ENCODE measurements at places on chromosomes 13 and 19.

GRCh38 chr19:33702606-33703437 lies 81.1 kb downstream of the CHST8 start:
- DNase-seq: no peak

GRCh38 chr13:29418026-29418425 lies 177.5 kb downstream of the SLC7A1 start:
- DNase-seq: no peak

DNA sequence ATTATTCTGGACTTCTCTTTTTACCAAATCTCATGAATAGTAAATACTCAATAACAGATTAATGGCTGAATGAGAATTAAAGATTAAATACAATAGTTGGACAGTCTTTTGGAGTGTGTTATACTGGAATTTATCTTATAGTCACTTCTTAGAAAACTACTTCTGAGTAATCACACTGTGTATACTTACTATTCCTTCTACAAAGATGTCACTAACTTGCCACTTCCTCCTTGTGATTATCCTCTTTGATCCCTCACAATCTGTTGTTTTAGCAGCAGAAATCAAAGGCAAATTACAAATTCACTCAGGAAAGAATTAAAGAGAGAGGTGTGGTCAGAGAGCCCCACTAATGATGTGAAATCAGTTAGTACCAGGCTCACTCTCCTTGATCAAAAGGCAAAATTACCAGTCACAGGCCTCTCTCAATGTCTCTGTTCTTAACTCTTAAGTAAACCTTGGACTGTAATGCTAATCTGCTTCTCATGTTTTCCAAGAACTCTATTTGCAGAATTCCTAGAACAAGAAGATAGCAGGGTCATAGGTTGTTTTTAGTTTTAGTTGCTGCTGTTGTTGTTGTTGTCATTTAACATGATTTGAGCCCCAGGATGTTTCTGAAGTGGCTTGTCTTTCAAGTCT lies 37.3 kb upstream of the FNDC3A start:
- no peak for DNase-seq

DNA sequence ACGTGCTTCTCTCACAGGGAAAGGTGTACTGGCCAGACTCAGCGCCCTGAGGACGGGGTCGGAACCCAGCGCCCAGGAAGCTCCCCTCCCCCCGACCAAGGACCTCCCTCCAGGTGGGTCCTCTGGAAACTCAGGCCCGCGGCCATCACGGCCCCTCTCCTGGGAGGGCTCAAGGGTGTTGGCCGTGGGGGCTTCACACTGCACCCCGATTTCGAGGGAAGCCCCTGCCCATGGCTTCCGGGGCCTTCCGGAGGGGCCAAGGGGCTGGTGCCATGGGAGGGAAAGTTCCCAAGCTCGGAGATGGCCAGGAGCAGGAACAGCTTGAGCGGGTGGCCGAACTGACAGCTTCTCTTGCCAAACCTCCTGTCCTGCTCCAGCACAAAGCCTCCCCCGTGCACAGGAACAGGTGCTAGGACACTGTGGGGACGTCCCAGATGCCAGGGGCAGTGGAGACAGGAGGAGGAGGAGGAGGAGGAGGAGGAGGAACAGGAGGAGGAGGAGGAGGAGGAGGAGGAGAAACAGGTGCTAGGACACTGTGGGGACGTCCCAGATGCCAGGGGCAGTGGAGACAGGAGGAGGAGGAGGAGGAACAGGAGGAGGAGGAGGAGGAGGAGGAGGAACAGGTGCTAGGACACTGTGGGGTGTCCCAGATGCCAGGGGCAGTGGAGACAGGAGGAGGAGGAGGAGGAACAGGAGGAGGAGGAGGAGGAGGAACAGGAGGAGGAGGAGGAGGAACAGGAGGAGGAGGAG lies 10.0 kb downstream of the SBNO2 start:
- no peak for DNase-seq

GRCh38 chr13:65133094-65133493 lies 2097.0 kb downstream of the PCDH9 start:
- DNase-seq: no peak

GRCh38 chr13:93534181-93534700 lies 307.6 kb downstream of the GPC6 start:
- DNase-seq: no peak

- DNase-seq: no peak
Observed at GRCh38 chr13:89828506-89828905, 1519.0 kb upstream of the MIR17HG start.

DNA sequence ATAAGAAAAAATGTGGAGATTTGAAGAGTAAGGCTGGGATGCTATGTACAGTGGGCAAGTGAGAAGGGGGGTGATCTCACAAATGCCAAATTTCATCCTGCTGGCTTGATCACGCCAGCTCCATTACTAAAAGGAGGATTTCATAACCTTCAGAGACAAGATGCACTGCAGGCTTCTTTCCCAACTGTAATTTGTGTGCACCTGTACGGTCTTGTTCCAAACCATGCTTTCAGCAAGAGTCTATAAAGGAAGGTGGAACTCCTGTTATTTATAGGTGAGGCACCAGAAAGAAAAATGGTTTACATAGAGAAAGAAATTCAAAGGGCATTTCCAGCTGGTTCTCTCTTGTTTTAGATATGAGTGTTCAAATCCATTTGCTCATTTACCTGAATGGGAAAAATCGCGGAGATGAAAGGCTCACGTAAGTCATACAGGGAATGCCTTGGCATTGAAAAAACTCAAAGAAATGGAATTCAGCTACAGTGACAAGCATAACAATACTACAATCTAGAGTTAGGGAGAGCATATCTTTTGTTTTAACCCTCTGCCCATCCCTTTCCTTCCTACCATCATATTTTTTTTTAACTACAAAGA lies 13.3 kb downstream of the EFNB2 start:
- DNase-seq: no peak

- DNase-seq: no peak
Observed at GRCh38 chr13:92649140-92649813, 577.3 kb upstream of the GPC6 start.

- no peak for DNase-seq
Observed at GRCh38 chr13:77177646-77178045, 149.2 kb downstream of the MYCBP2 start.

GRCh38 chr13:48501705-48502104 lies 31.2 kb downstream of the RCBTB2 start:
- no peak for DNase-seq

DNA sequence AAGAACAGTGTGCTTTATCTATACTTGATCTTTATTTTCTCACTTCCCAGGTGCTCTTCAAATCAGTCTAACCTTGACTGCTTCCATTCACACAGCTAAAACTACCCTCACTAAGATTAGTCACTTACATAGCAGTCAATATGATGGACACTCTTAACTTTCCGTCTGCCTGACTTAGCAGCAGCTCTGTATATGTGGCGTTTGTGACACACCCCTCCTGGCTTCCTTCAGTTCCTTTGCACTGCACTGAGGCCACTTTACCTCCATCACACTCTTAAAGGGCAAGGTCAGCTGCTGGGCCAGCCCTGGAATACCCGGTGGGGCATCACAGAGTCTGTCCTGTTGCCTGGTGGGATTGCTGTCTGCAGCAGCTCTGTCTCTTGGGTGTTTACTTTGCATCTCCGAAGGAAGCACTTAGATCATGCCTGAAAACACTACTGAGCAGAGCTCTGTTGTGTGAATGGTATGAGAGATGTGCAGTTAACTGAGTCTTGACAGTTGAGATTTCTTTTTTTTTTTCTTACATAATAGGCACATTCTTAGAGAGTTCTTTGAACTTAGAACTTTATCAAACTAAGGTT lies 35.6 kb upstream of the IL17D start:
- DNase-seq: no peak

- DNase-seq: peak; percentile 23
Observed at GRCh38 chr19:6501740-6502648, at the start of gene TUBB4A. TUBB4A (minus strand) TSS chr19:6502309; CDS start chr19:6502212, 97 bp downstream.

DNA sequence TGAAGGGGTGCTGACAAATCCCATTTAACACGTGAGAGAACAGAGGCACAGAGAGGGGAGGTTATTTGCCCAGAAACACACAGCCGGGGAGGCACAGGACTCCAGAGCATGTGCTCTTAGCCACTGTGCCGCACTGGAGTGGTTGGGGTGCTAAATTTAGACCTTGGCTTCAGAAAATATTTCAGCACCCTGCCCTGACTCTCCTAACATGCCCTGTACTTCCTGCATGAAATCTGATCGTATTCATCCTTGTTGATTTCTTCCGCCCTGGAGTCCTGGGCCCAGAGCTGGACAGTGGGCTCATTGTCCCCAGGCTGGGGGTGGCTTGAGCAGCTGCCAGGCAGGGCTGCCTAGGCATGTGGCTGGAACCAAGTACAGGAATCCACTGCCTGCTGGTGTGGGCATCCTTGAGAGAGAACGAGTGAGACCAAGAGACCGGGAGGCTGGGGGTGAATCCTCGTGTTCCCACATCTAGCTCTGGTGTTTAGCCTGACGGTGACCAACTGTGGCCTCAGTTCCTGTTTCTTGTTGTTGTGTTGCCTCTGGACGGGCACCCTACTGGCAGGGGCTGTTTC lies 5.3 kb downstream of the SLC27A1 start:
- no peak for DNase-seq

DNA sequence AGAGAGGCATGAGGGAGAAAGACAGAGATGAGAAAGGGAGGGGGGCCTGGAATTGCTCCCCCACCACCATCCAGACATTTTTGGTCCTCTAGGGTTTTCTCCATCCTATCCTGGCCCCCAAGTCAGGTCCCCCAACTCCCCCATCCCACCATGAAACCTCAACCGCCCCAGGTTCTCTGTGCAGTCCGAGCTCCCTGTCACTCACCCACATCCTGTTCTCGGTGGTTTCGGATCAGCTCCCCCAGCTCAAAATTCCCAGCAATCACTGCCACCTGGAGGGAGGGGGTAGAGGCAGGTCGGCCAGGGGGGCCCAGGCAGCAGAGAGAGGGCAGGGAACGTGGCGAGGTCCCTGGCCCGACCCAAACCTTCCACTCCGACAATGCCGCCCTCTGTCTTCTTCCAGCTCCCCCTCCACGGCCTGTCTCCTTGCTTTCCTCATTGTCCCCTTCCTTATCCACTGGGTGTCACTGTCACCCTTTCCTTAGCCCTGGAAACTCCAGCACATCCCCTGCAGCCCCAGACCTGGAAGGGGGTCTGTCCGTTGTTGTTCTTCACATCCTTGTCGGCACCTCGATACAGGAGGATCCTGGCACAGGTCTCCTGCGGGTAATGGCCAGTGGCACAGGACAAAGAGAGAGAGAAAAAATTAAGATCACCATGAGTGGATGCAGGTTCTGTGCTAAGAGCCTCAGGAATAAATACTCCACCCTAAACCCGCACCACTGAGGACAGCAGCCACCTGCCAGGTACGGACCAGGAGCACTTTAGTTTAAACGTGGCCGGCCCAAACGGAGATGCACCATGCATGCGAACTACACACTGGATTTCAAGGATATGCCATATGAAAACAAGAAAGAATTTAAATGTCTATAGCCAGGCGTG lies 15.4 kb downstream of the SHANK1 start:
- DNase-seq: no peak

DNA sequence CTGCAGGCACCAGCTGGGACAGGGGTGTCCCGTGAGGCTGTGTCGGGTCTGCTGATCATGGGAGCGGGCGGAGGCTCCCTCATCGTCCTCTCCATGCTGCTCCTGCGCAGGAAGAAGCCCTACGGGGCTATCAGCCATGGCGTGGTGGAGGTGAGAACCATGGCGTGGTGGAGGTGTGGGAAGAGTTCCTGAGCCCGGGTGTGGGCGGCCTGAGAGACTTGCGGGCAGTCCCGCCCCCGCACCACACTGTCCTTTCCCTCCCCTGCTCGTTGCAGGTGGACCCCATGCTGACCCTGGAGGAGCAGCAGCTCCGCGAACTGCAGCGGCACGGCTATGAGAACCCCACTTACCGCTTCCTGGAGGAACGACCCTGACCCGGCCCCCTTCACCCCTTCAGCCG lies 10.7 kb downstream of the APLP1 start:
- DNase-seq: no peak

DNA sequence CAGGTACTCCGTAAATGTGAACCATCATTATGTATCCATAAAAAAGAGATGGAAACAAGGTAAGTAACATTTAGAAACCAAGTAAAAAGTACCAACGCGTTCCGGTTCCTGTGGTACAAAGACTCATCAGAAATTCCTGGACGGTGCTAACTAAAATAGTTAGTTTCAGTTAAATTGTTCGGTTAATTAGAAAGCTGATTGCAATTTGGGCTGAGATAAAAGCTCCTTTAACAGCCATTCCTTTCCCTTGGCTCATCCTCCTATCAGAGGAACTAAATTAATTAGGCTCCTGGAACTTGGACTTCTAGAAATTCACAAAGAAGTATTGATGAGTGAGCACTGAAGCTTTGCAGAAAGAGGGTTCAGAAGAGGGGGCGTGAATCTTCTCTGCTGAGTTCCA lies 63.5 kb downstream of the SOX1 start:
- no peak for DNase-seq

GRCh38 chr13:44155422-44156293 lies 218.0 kb upstream of the SERP2 start:
- DNase-seq: no peak

DNA sequence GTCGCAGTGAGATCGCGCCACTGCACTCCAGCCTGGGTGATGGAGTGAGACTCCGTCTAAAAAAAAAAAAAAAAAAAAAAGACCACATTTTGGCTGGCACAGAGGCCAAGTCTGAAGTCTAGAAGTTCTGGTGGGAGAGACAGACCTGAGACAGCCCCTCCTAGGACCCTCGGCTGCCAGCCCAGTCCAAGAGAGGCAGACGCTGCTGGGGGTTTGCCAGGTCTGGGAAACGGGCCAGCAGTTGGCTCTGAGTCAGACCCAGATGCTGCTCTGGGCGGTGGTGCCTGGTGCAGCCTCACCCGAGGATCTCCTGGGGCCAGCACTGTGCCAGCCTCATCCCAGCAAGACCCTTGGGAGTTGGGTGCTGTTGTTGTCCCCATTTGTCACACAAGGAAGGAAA lies 5.8 kb downstream of the FCHO1 start:
- no peak for DNase-seq

- DNase-seq: no peak
Observed at GRCh38 chr19:52191951-52192350, 2.1 kb downstream of the PPP2R1A start.

DNA sequence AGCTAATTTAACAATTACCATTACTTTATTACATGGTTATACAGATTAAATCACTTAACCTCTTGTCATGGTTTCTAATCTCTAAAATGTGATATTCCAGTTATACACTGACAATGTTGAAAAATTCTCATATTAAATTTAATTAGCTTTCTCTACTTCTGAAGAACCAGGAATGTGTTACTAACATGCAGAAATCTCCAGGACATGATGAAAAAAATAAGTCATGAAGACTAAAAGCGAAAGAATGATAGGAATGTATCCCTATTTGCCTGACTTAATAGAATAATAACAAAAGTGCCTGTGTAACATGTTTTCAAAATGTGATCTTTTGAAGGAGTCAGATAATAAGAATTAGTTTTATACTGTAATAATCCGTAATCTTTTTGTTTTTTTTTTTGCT lies 2823.7 kb upstream of the PCDH20 start:
- no peak for DNase-seq

- peak; percentile 53 for DNase-seq
Observed at GRCh38 chr13:114146629-114147028, 14.2 kb upstream of the RASA3 start.

Measured in endothelial cell (in vitro differentiated cells).